ENCODE measurements at places on chromosomes 3 and 15. TPM values are rescaled to one million over a fixed set of nuclear protein-coding genes. Genes with fewer than 3 reads are reported as not detected.

GRCh38 chr3:177330779-177331178 is 133.5 kb upstream of the TBL1XR1 start:
- H3K27ac ChIP-seq: no peak overlapping the region
- DNase-seq: no peak
- no peak overlapping the region for H3K4me3 ChIP-seq
- H3K27me3 ChIP-seq: no peaks in the 10 kb centered on the region
- peaks cover 7% of the 10 kb centered on the region for H3K4me1 ChIP-seq
- no peaks in the 10 kb centered on the region for H3K36me3 ChIP-seq

ZNF654 gene
- 24.7 TPM for total RNA-seq

- DNase-seq: no peak
- peaks cover 38% of the 10 kb centered on the region for H3K36me3 ChIP-seq
- H3K4me3 ChIP-seq: no peak overlapping the region
- H3K4me1 ChIP-seq: peaks cover 22% of the 10 kb centered on the region
These were observed 12.2 kb downstream of the RNF111 start for GRCh38 chr15:58999694-59000093.

GRCh38 chr3:48427630-48427962 is 2.3 kb downstream of the PLXNB1 start:
- no peak overlapping the region for H3K27ac ChIP-seq
- H3K4me1 ChIP-seq: peaks cover 7% of the 10 kb centered on the region
- DNase-seq: no peak
- H3K4me3 ChIP-seq: peak overlapping the region; percentile 14
- H3K36me3 ChIP-seq: no peaks in the 10 kb centered on the region

INSYN1 gene
- total RNA-seq: not detected

DNA sequence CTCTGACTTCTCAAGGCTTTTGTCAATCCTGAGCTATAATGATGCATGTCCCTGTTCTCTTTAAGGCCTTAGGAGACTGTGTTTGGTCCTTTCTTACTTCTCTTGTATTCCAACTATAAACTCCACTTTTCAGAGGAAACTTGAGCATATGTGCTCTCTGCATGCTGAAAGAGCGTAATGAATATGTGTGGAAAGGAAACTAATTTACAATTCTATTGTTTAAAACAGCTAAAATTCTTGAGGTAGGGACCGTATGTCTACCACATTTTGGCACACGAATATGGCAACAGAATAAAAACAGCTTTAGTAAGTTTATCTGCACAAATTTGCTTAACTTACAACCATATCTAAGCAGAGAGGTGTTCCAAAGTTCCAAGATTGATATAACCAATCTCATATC is 242.0 kb upstream of the DCBLD2 start:
- no peak for DNase-seq
- no peaks in the 10 kb centered on the region for H3K4me1 ChIP-seq
- H3K27ac ChIP-seq: no peak overlapping the region
- H3K27me3 ChIP-seq: peaks cover 8% of the 10 kb centered on the region

DNA sequence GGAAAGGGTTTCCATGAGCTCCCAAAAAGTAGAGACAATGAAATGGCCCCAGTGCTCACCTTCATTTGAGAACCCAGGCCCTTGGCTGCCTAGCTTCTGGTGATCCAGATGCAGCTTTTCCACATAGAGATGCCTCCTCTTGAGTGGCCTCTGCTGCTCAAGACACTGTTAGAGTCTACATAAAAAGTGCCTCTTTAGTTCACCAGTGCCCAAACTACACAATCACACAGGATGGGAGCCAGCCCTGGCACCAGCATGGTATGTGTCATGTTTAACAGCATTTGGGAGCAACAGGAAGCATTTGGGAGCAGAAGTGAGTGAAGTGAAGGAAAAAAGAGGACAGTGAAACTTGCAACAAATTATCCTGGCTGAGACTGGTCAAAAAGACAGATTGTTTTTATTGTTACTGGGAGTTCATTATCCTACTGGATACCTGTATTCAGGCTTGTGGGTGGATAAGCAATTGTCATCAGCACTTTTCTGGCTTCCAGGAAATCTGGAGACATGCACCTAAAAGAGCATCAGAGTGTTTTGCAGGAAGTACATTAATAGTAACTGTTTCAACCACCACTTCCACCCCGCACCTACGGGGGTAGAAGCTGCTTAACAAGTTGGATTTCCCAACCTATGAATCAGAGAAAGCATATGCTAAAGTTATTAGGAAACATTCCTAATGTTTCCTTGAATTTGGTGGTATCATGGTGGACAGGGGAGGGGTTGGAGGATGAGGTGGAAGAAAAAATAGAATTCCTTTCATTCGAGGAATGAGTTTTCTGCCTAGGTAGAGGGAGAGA is 416.2 kb downstream of the IGSF11 start:
- no peak overlapping the region for H3K4me3 ChIP-seq
- no peaks in the 10 kb centered on the region for H3K36me3 ChIP-seq
- H3K27me3 ChIP-seq: no peaks in the 10 kb centered on the region
- no peak overlapping the region for H3K27ac ChIP-seq
- DNase-seq: no peak

DNA sequence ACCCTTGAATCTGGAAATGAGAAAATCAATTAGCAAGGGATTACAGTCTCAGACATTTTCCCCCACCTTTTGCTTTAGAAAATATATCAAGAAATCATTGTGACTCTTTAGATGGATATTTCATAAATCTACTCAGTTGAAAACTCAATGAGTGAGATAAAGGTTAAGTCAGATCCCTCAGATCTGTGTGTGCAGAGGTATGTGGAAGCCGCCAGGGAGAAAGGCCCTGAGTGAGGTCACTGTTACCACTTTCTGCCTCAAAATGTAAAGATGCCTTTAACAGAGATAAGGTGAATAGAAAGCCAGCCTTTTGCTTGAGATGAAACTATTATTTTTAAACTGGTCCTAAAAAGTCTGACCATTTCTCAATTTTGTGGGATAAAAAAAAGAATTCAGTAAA is 225.6 kb upstream of the HES1 start:
- peaks cover 27% of the 10 kb centered on the region for H3K4me1 ChIP-seq
- H3K27me3 ChIP-seq: no peaks in the 10 kb centered on the region
- no peak overlapping the region for H3K27ac ChIP-seq
- H3K4me3 ChIP-seq: no peak overlapping the region
- peaks cover 7% of the 10 kb centered on the region for H3K36me3 ChIP-seq
- no peak for DNase-seq

KCNMB2 gene
- not detected for total RNA-seq

DNA sequence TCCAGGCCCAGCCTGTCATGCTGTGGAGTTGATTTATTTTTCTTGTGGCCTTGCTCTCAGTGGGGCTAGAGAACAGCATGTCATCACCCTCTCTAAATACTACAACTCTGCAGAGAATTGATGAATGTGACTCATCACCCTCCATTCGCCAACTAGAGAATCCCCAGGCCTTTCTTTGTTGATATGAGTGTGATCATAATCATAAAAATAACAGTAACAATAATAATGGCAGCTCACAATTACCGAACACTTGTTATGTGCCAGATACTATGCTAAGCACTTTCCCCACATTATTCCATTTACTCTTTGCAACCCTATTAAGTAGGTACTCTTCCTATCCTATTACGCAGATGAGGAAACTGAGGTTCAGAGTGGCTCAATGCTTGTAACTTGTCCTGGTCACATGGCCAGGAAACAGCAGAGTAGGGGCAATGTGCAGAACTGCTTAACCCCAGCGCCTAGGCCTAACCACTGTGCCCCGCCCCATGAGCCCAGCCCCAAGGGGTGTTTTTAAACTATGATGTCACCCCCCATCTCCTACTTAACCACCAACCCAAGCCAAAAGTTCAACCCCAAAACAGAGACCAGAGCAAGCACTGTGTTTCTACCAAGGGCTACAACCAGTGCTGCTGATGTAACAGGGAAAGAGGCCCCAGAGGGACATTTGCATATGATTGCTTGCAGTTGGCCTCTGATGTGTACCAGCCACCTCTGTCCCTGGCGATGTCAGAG is 104.5 kb downstream of the ADCY5 start:
- no peaks in the 10 kb centered on the region for H3K36me3 ChIP-seq
- no peak overlapping the region for H3K4me3 ChIP-seq
- DNase-seq: no peak
- H3K27ac ChIP-seq: no peak overlapping the region
- peaks cover 18% of the 10 kb centered on the region for H3K27me3 ChIP-seq
